ENCODE measurements at places on chromosomes 12 and 14.

DNA sequence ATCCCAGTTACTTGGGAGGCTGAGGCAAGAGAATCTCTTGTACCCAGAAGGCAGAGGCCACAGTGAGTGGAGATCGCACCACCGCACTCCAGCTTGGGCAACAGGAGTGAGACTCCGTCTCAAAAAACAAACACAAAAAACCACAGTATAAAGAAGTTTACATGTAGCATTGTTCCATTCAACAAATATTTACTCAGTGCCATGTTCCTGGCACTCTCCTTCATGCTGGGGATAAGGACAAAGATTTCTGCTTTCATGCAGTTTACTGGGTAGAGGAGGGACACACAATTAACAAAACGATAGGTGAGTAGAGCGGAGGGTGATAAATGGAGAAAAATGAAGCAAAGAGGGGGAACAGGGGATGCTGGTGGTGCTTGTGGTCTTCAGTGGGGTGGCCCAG lies 68.2 kb upstream of the OVCH1 start:
- DNase-seq: no peak

DNA sequence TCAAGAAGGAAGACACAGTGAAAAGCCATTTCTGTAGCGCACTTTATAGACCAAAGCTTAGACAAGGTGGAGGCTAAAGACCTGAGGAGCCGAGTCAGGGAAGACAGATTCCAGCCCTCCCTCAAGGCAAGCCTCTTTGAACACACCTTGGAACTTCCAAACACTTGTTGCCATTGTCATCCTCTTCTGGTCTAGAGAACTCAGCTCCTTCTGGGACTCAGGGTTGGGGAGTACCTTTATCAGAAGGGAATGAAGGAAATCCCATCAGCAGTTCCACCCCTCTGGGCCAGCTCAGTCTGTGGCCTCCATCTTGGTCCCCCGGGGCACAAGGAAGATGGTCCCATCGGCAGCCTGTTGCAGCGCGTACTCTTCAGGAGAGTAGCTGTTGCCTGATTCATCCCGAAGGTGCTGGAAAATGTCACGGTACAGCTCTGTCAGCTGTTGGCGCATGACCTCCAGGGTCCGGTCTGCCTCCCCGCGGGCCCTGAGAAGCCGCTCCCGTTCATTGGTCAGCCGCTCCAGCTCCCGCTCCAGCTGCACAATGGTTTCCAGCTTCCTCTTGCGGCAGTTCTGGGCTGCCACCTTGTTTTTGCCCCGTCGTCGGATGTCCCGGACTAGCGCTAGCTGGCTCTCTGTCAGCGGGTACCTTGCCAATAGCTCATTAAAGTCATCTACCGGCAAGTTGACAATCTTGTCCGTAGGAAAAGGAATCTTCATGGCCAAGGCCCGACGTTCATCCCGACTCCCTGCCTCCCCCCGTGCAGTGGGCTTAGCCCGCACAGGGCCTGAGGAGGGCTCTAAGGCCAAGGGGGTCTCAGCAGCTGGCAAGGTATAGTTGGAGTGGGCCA lies 8.5 kb downstream of the NFE2 start:
- peak; percentile 51 for DNase-seq

- no peak for DNase-seq
Measured at GRCh38 chr12:30437044-30437443, 258.6 kb downstream of the IPO8 start.

GRCh38 chr14:34951286-34951685 lies 31.5 kb upstream of the SRP54 start:
- DNase-seq: no peak

DNA sequence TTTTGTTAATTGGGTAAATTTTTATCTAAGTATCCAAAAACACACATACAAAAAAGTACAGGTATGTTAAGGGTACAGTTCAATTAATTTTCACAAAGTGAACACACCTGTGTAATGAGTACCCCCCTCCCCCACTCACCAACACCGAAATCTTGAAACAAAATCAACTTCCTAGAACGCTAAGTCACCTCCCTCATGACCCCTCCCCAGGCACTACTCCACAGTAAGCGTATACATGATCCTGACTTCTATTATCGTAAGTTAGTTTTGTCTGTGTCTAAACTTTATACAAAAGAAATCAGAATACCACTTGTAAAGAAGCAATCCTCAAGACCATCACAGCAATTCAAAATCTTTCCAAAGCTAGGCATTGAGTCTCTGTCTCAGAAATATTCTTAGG lies 100.5 kb downstream of the MED13L start:
- no peak for DNase-seq

GRCh38 chr12:131803961-131804521 lies 24.2 kb upstream of the MMP17 start:
- peak; percentile 21 for DNase-seq

- DNase-seq: no peak
Measured at GRCh38 chr14:59262717-59263454, 74.4 kb downstream of the DAAM1 start.

GRCh38 chr14:66628636-66629035 lies 120.7 kb downstream of the GPHN start:
- DNase-seq: no peak
